ENCODE measurements at places on chromosomes 16 and 17. TPM values are rescaled to one million over a fixed set of nuclear protein-coding genes. Genes with fewer than 3 reads are reported as not detected.

KRTAP3-1 gene
- not detected for total RNA-seq

ZNF469 gene
- 1.4 TPM for total RNA-seq

FNDC8 gene
- total RNA-seq: not detected

SLC13A2 gene
- total RNA-seq: not detected

CMTM2 gene
- not detected for total RNA-seq

RHBDL3 gene
- total RNA-seq: 4.4 TPM

TMEM114 gene
- not detected for total RNA-seq

CFAP97D1 gene
- total RNA-seq: not detected

SULT1A4 gene
- 2.1 TPM for total RNA-seq

KRTAP4-16 gene
- not detected for total RNA-seq

PGS1 gene
- 28.1 TPM for total RNA-seq

CIBAR2 gene
- 4.8 TPM for total RNA-seq

HSPB9 gene
- total RNA-seq: 0.23 TPM

KREMEN2 gene
- total RNA-seq: 0.46 TPM

DBNDD1 gene
- 22.4 TPM for total RNA-seq

TAT gene
- total RNA-seq: not detected

PHOSPHO1 gene
- total RNA-seq: 2.5 TPM

SPN gene
- 0.23 TPM for total RNA-seq

KIF2B gene
- total RNA-seq: not detected

NOL3 gene
- total RNA-seq: 9.2 TPM

GLP2R gene
- not detected for total RNA-seq

PRSS21 gene
- not detected for total RNA-seq

SRSF1 gene
- total RNA-seq: 283 TPM

ATP5PD gene
- 146 TPM for total RNA-seq

Measured in diencephalon (tissue), 1 donor.